Endothelial cell (in vitro differentiated cells): ENCODE measurements at places on chromosomes 2 and 18. TPM values are rescaled to one million over a fixed set of nuclear protein-coding genes. Genes with fewer than 3 reads are reported as not detected.
A peak's percentile ranks its signal among the peaks of the same experiment; 100 is the strongest.

Gene TSPYL6
- total RNA-seq = not detected

Gene MARCHF4
- total RNA-seq = 0.46 TPM

- peak; percentile 14 for DNase-seq
Measured at GRCh38 chr2:165793161-165793778, 777 bp downstream of the GALNT3 start.

- no peak for DNase-seq
Measured at GRCh38 chr2:120959426-120959825, 223.8 kb downstream of the GLI2 start.

- DNase-seq = no peak
Measured at GRCh38 chr2:79585701-79586433, 73.0 kb downstream of the CTNNA2 start.

- no peak for DNase-seq
Measured at GRCh38 chr2:217225596-217225995, 365.7 kb upstream of the TNP1 start.

DNA sequence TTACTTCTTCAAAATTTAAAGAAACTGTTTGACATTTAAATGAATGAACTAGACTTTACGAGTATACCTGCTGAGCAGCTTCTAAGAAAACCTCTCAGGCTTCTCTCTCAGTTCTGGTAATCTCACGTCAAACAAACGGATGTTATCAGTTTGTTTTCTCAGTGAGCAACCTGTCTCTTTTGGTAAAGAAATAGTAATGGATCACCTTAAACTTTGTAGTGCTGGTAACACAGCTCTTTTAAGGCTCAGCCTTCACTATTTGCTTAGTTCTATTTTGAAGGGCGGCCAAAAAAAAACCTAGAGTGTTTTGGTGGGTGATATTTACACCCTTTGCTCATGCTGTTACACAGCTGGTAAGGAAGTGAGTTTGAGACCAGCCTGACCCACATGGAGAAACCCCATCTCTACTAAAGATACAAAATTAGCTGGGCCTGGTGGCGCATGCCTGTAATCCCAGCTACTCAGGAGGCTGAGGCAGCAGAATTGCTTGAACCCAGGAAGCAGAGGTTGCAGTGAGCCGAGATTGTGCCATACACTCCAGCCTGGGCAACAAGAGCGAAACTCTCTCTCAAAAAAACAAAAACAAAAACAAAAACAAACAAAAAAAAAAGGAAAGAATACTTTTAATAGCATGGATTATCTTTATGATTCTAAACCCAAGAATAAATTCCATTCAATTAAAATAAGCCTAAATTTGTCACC lies 15.9 kb downstream of the FN1 start:
- DNase-seq = no peak

- no peak for DNase-seq
Measured at GRCh38 chr2:31467426-31467825, 52.9 kb upstream of the XDH start.

GRCh38 chr18:8856769-8857393 lies 151.5 kb downstream of the MTCL1 start:
- no peak for DNase-seq

- no peak for DNase-seq
Measured at GRCh38 chr18:75201282-75202270, 7.4 kb downstream of the PTGR3 start.
